ENCODE measurements at places on chromosomes 6 and 20.

GRCh38 chr6:33739571-33739970 lies 7.1 kb downstream of the IP6K3 start:
- no peak for DNase-seq

DNA sequence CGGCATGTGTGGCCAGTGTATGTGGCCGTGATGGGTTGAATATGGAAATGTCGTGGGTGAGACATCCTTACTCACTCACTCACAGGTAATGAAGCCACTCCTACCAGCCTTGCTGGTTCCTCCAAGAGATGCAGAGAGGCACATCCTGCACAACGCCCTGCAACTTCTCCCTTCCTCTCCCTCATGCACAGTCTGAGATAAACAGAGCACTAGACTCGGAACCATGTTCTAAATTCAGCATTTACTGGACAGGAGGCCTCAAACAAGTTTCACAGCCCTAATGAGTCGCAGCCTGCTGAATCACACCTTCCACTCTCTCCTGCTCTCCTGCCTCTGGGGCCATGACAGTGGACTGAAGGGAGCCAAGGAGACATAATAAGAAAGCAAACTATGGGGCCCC lies 91.2 kb downstream of the ISM1 start:
- DNase-seq, result no peak

- DNase-seq, result no peak
Measured at GRCh38 chr20:49865559-49865958, 49.8 kb downstream of the SPATA2 start.

GRCh38 chr6:134703206-134703605 lies 246.7 kb downstream of the ALDH8A1 start:
- DNase-seq, result no peak

DNA sequence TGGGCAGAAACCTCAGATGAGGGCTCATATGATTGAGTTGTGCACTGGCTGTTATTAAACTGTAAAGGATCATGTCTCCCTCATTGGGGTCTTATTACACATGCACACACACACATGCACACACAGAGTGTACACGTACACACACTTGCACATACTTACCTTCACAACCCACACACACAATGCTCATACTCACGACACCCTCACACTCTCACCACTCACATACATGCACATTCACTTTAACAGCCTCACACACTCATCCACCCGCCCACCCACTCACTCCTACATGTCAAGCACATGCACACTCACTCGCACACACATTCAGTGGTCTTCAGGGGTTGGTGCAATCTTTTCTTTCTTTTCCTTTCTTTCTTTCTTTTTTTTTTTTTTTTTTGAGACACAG lies 5.4 kb downstream of the CSTL1 start:
- DNase-seq, result no peak

DNA sequence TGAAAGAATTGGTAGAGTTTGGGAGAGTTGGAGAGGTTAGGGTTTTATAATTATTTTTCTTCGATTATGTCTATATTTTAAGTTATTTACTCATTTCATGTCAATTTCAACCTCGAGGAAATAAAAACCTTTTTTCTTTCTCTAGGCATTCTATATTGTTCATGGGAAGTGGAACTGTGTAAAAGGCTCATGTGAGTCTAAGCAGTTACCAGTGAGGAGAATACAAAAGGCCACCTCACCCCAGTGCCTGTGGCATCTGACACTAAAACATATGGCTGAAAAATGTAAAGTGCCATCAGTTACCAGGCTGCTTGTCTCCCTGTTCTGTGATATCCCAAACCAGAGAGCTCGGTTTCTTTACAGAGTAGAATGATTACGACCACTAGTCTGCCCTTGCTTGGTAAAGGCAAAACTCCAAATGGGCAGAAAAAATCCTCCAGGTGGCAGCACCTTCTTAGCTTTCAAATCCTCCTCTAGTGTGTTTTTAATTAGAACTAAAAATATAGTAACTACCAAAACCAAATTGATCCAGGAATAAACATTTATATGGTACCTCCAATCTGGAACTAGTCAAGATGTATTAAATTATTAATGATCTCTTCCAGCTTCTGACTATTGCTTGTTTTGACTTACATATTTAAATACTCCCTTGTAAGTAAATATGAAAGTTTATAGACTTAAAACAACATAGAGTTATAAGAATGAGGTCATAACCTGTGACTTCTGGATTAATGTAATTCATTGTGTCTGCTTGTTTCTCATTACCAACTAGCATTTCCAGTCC lies 122.6 kb upstream of the MCHR2 start:
- DNase-seq, result no peak

DNA sequence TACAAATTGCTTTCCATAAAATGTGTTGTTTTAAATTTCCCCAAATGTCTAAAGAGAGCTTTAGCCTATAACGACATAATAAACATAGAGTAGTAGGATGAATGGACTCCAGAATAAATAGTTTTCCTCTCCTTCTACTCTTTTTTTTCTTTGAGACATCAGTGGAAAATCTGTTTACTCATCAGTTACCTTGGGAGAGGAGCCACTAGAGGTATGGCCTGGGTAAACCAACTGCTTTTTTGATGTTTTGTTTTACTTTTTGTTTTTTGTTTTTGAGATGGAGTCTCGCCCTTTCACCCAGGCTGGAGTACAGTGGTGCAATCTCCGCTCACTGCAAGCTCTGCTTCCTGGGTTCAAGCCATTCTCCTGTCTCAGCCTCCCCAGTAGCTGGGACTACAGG lies 8.3 kb upstream of the TGM3 start:
- no peak for DNase-seq

DNA sequence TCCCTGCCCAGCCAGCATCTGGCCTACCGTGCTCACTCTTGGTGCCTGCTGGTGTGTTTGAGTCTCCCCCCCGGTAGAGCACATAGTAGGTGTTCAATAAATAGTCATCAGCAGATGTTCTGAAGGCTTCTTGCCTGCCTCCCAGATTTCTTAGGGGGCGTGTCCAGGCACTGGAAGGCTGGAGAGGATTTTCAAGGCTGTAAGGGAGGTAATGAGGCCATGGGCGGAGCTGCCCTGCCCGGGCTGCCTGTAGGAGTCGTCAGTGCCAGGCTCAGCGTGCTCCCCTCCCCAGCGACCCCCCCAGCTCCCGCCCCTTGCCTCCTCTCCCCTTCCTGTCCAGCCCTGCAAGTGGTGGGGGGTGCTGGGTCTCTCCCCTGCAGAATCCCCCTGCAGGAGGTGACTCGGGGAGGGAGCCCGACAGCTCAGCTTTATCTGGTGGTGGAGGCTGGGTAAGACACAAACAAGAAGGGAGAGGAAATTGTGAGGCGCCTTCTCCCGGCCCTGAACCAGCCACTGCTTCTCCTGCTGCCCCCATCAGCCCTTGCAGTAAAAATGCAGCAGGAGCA lies 55.9 kb downstream of the BCAS4 start:
- no peak for DNase-seq
